ENCODE measurements at places on chromosomes 7 and 10.

DNA sequence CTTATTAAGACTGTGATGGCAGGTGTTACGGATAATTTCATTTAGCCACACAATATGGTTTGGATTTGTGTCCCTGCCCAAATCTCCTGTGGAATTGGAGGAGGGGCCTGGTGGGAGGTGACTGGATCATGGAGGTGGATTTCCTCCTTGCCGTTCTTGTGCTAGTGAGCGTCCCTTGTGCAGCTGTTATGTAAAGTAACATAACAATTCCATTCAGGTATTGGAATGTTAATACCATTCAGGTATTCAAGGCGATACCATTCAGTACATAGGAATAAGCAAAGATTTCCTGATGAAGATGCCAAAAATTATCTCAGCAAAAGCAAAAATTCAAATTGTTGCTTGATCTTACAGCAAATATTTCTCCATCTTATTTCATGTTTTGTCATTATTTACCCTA lies 32.5 kb upstream of the PLXDC2 start:
- no peak for DNase-seq

DNA sequence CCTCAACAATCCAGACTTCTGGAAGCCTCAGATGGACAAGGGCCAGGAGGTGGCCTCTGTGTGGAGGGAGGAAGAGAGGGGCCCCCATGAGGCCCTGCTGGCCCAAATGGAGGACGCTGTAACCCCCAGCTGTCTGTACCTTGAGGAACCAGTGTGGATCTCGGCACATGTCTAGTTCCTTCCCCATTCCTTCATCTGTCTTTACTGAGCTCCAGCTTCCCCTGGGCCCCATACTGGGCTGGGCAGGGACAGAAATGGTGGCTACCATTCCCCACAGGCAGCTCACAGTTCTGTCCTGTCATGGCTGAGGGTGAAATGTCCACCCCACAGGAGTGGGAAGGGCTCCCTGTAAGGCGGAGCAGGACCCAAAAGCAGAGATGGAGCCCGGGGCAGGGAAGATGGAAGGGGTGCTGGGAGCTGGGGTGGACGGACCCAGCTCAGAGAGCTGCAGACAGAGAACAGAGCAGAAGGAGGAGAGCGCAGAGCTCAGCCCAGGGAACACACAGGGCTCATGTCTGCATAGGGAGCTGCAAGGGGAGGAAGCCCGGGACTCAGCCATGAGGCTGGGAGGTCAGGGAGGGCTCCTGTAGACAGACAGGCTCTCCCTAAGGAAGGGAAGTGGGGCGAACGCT lies 22.8 kb downstream of the ANTXRL start:
- no peak for DNase-seq

DNA sequence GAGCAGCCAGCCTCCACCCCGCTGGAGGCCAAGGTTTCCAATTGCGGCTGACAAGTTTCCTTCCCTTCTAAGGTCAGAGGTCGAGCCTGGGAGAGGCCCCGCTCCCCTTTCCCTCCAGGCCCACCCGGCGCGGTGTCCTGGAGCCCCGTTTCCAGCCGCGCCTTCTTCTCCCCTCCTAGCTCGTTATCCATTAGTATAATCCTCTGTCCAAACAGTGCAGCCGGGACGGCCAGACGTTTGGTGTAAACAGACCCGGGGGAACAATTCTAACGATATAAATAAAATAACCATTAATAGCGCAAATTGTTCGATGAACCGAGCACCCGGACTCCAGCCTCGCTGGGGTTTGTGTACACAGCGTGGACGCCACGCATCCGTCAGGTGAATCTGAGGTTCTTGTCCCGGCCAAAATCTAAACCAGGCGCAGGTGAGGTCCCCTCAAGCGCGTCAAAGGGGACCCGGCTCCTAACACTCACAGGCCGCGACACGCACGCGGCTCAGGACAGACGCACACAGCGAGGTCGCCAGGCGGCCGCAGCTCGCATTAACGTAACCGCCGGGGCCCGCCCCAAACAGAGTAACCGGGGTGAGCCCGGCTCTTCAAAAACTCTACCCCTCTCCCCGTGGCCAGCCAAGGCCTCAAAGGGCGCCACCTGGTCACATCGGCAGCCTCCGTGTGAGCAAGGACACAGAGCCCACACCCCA lies 10.8 kb upstream of the NKX2-3 start:
- no peak for DNase-seq

- no peak for DNase-seq
Observed at GRCh38 chr7:144027070-144027469, 21.7 kb upstream of the OR2A5 start.

DNA sequence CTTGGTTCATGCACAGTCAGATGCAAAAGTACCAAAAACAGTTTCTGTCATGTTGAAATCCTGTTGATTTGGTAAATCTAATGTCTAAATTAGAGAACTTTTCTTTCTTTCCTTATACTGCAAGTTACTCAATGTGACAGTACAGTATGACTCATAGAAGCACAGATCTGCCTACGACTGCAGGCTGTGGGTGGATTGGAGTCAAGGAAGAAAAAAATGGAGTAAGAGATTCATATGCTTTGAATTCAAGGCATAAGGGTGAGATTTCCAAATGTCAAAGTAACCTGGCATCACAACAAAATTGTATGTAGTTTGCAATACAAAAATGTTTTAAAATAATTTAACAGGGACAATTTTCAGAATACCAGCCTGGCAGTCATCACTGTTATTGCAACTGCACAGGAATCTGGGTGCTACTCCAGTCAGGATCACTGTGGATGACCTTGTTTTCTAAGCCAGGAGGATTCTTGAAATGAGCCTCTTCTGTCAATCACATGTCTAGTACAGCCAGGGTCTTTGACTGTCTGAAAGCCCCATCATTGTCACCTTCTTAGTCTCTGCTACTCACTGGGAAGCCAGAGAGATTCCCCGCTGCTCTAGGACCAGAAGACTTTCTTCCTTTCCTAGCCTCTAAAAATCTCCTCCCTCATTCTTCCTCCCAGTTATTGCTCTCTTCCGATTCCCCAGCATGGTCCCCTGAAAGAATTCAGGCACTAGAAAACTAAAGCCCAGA lies 83.6 kb downstream of the CD36 start:
- DNase-seq, result no peak

- DNase-seq, result no peak
Observed at GRCh38 chr7:1925349-1925748, 255.3 kb downstream of the ELFN1 start.

GRCh38 chr7:88276605-88277153 lies 30.0 kb downstream of the STEAP4 start:
- DNase-seq, result no peak

GRCh38 chr10:95474228-95475002 lies 86.8 kb downstream of the SORBS1 start:
- no peak for DNase-seq

DNA sequence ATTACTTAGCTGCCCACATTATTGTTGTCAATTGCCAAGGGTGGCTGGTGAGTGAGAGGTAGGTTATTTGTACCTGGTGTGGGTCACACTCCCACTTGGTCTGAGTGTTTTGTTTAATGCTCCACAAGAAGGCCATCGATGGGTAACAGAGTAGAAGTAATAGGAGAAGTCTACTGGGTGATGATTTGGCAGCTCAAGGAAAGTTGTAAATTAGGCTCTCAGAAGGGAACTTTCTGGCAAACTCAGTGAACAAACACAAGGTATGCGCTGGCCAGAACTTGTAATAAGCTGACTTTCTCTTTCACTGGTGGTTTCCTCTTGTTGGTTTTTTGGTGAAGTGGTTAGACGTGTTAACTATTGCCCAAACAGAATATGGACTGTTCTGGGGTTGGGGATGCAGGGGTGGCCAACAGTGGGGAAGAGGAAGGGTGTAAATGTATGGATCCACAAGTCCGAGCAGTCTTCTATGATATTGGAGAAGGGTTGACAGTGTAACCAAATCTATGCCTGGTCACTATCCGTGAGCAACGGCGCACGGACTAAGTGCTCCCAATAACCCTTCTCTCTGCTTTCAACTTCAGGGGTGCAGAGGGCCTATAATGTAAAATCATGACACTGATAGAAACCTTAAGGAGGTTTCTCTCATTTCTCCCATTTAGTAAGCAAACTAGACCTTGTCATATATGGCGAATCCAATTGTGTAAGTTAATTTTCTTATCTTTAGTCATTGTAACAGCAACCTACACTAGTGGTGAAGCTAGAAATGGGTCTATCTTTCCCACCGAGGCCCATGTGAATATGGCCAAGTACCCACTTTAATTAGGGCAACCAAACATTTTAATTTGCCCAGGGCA lies 212.8 kb downstream of the PTEN start:
- no peak for DNase-seq

DNA sequence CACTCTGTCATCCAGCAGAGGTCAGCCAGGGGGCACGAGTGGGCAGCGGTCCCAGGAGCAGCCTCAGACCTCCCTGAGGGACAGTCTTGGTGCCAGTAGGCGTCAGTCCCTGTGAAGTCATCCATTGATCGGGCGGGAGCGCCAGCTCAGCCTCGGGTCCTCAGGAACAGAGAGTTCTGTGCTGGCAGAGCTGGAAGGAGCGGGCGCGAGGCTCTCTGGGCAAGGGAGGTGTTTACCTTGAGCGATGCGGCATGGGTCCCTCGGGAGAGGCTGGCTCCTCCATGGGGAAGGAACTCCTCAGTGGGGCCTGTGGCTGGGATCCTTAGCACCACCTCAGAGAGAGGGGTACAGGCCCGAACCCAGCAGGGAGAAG lies 101.1 kb upstream of the PPIF start:
- DNase-seq, result no peak

DNA sequence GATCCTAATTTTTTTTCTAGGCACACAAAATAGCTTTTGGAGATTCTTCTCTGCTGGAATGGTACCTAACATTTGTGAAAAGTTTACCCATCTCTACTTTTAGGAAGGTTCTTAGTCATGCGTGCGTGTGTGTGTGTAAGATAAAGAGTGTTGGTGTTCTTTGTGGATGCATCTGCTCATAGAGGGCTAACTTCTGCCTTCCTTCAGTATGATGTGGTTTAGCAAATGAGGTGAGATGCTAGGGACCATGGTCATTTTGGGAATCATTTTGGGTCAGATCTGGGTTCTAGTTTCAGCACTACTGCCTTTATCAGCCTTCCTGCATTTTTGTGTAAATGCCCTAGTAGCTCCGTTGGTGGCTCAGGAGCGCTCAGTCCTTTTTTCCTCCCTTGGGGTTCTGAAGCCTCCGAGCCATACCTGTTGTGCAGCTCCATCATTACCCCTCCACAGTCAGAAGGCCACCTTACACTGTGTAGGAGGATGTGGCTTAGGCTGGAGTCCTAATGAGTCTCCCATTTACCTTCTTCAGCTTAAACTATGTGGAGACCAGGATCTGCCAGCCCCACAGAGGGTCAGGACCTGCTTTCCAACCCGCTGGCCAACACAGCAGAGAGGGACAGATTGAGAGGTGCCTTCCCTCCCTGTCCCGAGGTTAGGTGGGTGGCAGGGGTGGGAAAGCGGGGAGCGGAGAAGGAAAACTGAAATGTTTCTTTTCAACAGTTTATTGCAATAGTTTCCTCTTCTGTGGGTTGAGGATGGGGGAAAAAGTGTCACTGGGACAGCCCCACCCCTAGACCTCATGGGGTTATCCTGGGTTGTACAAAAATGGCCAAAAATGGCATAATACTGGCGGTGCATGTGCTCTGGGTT lies 31.2 kb downstream of the TSPAN14 start:
- DNase-seq, result no peak

DNA sequence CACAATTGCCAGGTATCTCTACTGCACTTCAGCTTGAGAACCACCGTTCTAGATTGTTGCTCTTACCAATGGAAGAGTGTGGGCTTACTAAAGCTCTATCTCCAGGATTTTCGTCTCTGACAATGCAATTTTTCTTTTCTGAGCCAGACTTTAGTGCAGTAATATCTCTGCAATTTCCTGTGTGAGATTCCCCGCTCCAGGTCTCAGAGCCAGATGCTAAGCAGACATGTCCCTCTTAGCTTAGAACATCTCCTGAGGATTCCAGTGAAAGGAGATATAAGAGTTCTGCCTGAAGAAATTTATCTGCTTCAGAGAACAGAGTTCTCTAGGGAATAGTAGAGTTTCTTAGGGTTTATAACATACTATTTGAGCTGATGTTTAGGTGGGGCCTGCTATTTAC lies 82.0 kb downstream of the SND1 start:
- DNase-seq, result no peak

- no peak for DNase-seq
Observed at GRCh38 chr7:43758822-43759683, 573 bp downstream of the BLVRA start.

GRCh38 chr10:62715383-62715782 lies 89.1 kb upstream of the ADO start:
- no peak for DNase-seq

GRCh38 chr7:130441408-130441869 lies 623 bp upstream of the CEP41 start:
- DNase-seq, result no peak

Measured in NK-92 treated with Interleukin-12 subunit alpha and Interleukin-12 subunit beta, amount 100 ng/mL, for 24 hours (cell line).